ENCODE measurements at places on chromosomes 6 and 20. TPM values are rescaled to one million over a fixed set of nuclear protein-coding genes. Genes with fewer than 3 reads are reported as not detected.

DNA sequence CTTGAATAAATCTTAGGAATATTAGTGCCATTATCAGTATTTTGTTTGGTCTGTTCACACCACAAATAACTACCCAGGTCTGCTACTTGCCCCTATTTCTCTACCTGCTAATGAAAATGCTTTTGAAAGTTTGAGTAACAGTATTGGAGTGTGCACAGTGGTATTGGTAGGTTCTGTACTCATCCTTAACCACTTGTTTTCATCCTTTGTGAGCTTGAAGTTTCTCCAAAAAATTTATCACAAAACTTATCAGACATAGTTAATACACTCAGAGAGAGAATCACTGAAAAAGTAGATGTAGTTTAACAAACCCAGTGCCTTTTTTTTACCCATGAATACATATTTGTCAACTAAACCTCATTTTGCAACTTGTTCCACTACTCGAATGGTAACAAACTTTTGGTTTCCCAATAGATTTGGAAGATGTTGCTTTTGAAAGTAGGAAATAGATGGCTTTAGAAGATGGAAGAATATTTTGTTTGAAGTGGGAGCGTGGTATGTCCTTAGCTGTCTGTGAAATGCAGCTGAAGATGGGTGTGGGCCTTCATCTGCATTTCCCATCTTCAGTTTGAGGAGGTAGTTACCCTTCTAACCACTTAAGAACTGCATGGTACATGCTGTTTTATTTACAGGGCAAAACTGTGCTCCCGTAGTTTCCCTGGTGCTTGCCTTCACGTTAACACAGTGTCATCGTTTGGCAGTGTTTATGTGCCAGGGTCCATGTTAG lies 9.0 kb downstream of the PTPN1 start:
- DNase-seq = no peak

The SIRPB1 gene
- 11.6 TPM for total RNA-seq

The SRSF3 gene
- 297 TPM for total RNA-seq

DNA sequence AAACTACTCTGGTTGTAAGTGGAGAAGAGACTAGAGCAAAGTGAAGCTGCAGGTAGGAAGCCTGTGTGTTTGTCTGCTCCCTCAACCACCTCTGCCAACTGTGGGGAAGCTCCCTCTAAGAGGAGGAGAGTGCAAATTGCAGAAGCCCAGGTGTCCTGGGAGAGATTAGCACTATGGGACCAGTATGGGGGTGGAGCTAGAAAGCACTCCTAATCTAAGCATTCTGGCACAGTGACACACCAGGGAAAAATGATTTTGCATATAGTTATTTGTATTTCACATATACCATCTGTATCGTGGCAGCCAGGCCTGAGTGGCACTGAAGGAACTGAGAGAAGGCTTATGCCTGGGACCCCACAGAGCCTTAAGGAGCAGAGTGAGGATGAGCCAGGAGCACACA lies 12.8 kb downstream of the GSTA1 start:
- no peak for DNase-seq

- no peak for DNase-seq
These were observed 61.7 kb upstream of the EYA4 start for GRCh38 chr6:133179481-133179880.

DNA sequence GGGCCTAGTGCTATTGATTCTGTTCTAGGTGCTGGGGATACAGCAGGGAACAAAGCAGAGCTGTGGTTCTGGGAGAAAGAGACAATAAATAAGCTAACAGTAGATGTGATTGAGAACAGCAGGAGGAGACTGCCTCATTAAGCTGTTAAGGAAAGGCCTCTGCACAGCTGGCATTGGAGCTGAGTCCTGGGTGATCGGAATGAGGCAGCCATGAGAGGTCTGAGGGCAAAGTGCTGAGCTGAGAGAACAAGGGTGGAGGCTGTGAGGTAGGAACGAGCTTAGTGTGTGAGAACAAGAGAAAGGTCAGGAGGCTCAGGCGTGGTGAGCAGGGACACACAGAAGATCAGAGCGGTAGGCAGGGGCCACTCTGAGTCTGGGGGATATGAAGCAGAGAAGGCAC lies 18.3 kb downstream of the DDX27 start:
- DNase-seq = no peak

DNA sequence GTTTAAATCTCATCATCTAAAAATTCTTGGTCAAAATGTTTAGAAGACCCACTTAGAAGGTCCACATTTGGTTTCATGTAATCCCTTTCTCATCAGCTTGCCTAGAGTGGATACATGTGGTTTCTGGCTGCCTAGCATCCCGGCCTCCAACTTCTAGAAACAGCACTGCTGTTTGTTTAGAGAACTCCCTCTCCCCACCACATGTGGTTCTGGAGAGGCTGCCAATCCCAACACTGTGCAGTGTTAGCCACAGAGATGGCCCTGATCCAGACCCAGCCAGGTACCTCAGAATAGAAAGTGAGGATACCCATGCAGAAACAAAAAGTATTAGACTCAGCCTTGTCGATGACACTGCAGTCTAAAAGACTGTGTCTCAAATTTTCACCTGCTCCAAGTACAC lies 241.8 kb downstream of the BCKDHB start:
- DNase-seq = no peak

DNA sequence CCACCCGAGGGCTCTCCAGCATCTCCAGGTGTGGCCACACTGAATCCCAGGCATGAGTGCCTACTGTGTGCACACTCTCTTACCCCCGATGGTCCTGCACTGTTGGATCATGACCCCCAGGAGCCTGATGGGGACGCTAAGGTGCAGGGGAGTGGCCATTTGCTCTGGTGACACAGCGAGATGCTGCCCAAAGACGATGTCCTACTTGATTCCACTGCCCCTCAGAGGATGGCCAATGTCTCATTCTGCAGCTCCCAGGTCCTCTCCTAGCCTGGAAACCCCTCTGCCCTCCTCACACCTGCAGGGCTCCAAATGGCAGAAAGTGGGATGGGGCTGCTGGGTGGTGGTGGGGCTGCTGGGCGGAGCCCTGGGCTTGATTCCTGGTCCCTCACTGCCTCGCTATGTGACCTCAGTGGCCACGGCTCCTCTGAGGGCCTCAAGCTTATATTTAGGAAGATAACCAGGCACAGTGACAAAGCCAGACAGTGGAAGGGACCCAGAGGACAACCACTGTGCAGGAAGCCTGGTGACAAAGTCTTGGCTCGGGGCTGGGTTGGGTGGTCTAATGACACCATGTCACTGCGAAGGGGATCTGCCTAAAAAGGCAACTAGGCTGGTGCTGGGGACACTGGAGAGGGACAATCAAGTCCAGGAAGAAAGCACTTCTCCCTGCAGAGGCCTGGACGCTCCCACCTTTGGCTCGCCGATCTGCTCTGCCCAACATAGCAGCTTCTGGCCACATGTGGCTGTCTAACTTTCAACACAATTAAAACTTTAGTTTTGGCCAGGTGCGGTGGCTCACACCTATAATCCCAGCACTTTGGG lies 28.4 kb downstream of the TGM2 start:
- DNase-seq = no peak

The PLN gene
- not detected for total RNA-seq

DNA sequence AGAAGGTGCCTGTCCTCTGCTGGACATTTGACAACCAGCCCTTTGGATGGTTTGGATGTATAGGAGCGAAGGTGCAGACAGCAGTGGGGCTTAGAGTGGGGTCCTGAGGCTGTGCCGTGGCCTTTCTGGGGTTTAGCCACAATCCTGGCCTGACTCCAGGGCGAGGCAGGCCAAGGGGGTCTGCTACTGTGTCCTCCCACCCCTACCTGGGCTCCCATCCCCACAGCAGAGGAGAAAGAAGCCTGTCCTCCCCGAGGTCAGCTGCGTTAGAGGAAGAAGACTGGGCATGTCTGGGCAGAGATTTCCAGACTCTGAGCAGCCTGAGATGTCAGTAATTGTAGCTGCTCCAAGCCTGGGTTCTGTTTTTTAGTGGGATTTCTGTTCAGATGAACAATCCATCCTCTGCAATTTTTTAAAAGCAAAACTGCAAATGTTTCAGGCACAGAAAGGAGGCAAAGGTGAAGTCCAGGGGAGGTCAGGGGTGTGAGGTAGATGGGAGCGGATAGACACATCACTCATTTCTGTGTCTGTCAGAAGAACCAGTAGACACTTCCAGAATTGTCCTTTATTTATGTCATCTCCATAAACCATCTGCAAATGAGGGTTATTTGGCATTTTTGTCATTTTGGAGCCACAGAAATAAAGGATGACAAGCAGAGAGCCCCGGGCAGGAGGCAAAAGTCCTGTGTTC lies 1.3 kb upstream of the CDKN1A start:
- no peak for DNase-seq

- DNase-seq = no peak
These were observed 135.0 kb upstream of the CCDC28A start for GRCh38 chr6:138638604-138639003.

DNA sequence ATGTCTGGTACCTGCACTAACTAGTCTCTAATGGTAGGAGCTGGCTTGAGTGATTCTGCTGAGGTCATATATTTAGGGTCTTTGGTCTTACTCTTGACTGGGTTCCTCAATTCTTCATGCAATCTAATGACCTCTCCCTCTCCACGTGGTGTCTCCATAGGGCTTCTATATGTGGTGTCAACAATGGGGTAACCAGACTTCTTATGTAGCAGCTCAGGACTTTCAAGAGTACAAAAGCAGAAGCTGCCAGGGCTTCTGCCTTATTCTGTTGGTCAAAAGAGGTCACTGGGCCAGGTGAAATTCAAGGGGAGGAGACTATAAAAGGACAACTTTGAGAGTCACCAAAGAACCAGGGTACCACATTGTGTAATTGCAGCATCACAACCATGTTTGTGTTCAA lies 54.3 kb downstream of the NUS1 start:
- DNase-seq = no peak

GRCh38 chr20:48384147-48384818 lies 443.5 kb downstream of the PREX1 start:
- no peak for DNase-seq

The RBPJL gene
- not detected for total RNA-seq

GRCh38 chr20:49385465-49385864 lies 97.0 kb downstream of the KCNB1 start:
- peak; percentile 59 for DNase-seq

The CD164 gene
- 95.6 TPM for total RNA-seq

The ZMYND8 gene
- total RNA-seq = 12.8 TPM

DNA sequence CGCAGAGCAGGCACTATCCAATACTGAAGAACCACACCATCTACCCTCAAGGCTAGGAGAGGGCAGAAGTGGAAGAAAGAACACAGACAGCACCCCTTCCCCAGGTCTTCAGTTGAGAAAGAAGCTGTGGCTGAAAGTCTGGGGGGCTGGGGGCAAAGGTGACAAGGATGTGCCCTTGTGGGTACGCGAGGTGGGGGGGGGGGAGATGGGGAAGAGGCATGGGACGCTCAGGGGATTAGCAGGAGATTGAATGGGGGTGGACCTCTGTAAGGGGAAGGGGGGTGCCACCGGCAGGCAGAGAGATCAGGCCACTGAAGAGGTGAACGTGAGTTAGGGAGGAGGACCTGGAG lies 1.1 kb downstream of the B4GALT5 start:
- no peak for DNase-seq

GRCh38 chr20:46332373-46333160 lies 24.3 kb upstream of the CDH22 start:
- DNase-seq = no peak

DNA sequence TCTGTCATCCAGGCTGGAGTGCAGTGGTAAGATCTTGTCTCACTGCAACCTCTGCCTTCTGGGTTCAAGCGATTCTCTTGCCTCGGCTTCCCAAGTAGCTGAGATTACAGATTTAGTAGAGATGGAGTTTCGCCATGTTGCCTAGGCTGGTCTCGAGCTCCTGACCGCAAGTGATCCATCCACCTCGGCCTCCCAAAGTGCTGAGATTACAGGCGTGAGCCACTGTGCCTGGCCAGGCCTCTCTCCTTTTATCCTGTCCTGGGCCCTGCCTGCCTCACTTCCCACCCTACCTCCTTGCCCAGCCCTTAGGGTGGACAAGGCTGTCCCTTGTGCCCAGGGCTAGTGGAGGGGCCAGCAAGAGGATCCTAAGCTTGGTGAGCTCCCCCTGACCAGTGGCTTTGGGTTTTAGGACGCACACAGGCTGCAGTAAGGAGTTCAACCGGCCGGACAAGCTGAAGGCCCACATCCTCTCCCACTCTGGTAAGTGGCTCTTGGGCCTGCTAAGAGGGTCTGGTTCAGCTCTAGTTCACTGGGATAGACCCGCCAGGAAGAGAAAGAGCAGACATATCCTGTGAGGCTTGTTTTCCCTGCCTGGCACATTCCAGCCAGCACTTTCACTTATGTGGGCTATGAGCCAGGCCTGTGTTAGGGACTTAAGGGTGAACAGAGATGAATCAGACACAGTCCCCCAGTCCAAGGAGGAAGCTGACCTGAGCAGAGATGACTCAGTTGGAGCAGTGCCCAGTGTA lies 21.9 kb upstream of the CHMP4B start:
- peak; percentile 100 for DNase-seq

The SNAI1 gene
- 5.4 TPM for total RNA-seq

The SYNDIG1 gene
- total RNA-seq = not detected

GRCh38 chr6:142827991-142828390 lies 117.0 kb downstream of the HIVEP2 start:
- DNase-seq = no peak

- peak; percentile 63 for DNase-seq
These were observed 198.8 kb upstream of the CDYL start for GRCh38 chr6:4577406-4577805.

- DNase-seq = no peak
These were observed 97.3 kb upstream of the MAFB start for GRCh38 chr20:40786336-40786735.

DNA sequence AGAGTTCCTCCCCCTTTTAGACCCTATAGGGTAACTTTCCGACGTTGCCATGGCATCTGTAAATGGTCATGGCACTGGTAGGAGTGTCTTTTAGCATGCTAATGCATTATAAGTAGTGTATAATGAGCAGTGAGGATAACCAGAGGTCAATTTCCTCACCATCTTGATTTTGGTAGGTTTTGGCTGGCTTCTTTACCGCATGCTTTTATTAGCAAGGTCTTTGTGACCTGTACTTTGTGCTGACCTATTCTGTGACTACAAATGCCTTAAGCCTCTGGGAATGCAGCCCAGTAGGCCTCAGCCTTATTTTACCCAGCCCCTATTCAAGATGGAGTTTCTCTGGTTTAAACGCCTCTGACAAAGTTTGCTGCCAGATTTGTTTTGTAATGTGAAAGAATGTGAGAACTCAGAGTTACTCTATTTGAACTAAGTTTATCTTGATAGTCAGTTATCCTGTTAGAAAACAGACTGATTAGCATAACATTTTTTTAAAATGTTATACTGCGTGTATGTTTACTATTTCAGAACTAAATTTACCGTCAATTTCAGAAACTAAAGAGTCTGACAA lies 111.3 kb upstream of the PRSS16 start:
- no peak for DNase-seq

GRCh38 chr6:156161471-156161870 lies 615.7 kb upstream of the ARID1B start:
- DNase-seq = no peak

The ZBTB9 gene
- total RNA-seq = 7.0 TPM

The MOG gene
- not detected for total RNA-seq

The OR2H2 gene
- not detected for total RNA-seq

DNA sequence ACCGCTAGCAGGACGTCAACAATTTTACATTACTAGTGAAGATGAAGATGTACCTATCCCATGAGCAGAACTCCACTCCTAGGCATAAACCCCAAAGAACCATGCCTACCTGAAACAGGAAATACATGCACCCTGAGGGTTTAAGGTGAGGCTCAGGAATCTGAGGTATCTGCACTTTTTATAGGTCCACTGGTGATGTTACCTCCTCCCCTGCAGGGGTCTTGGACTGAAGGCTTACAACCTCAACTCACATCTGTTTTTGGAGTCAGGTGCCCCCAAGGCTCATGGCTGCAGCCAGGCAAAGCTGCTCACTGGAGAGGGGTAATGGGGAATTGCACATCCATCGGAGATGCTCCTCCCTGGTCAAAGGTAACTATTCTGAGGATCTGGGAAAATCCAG lies 132.5 kb upstream of the TRAF3IP2 start:
- no peak for DNase-seq

The ZNF133 gene
- 17.1 TPM for total RNA-seq

The MAPK13 gene
- 41.4 TPM for total RNA-seq

Data from PC-3 (cell line).